Hypothalamus (tissue), 51 donors: ENCODE measurements at places on chromosomes 5 and 9.

GRCh38 chr9:84701801-84702200 lies 32.3 kb downstream of the NTRK2 start:
- no peak for DNase-seq

DNA sequence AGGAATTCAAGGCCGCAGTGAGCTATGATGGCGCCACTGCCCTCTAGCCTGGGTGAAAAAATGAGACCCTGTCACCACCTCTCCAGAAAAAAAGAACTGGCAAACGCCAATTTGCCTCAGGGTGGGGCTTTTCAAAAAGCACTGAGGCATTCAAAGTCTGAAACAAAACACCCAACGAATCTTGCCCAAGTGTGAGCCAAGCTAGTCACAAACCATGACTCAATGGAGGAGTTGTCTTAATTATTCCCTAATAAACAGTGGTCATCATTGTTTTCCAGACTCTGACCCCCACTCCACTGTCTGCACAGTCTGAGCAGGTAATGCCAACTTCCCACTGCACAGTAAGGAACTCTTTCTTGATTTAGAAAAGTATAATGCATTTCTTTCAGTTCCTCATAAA lies 16.8 kb downstream of the FRMD3 start:
- no peak for DNase-seq

- no peak for DNase-seq
Observed at GRCh38 chr5:80755626-80756025, 100.8 kb upstream of the DHFR start.

DNA sequence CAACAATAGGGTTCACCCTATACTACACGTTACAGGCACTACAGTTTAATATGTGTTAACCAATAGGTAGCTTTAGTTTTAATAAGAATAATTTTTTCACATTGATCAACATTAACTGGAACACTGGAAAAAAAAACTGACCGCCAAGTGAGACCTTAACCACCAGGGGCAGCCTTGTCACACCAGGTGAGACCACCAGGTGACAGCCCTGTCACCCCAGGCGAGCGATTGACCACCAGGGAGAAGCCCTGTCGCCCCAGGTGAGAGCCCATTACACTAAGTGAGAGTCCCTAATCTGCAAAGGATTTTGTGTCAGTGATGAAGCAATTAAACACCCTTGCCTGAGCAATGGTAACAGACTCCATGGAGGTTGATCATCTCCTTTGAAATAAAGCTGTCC lies 75.4 kb upstream of the SYK start:
- DNase-seq = no peak

- DNase-seq = no peak
Observed at GRCh38 chr9:36609306-36609705, 36.6 kb downstream of the MELK start.

DNA sequence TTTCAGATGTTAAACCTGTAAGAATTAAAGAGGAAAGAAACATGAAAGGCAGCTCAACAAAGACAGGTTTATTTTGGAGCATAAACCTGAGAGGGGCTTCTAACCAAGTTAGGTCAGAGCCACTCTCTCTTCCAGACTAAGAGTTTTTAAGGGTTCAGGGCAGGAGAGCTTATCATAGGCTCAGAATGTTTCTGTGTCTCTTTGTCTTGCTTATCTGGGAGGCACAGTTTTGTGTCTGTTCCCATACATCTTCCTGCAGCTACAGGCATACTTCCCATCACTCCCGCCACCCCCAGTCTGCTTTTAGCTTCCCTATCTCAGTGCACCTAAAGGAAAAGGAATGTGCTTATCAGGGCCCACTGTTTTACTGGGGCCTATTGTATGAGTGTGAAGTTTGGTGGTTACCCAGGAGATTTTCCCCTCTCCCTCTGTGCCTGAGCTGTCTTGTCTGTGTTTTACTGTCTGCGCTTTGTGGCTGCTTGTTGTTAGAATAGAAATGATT lies 21.9 kb downstream of the CD14 start:
- DNase-seq = no peak

GRCh38 chr5:81297531-81297930 lies 3.9 kb upstream of the ZCCHC9 start:
- DNase-seq = no peak

DNA sequence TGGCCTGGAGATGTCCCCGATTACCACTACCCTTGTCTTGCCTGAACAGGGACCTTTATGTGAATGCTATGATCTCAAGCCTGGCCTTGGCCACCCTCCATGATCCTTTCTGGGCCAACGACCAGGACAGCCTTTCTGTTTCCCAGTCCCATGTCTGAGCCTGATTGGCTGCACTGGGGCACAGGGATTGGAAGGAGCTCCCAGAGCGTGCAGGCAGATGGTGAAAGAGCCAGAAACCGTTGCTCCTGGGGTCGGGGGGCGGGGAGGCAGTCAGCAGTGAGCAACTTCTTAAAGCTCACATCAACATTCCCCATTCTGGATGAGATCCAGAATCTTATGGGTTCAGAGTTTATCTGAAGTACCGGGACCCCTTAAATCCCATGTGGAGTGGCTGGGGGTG lies 84.4 kb downstream of the INSYN2B start:
- DNase-seq = no peak

GRCh38 chr5:34699155-34700077 lies 43.3 kb downstream of the RAI14 start:
- no peak for DNase-seq

- no peak for DNase-seq
Observed at GRCh38 chr5:5588386-5588785, 165.9 kb downstream of the ICE1 start.

GRCh38 chr5:8700671-8701070 lies 831.7 kb downstream of the MTRR start:
- DNase-seq = no peak

DNA sequence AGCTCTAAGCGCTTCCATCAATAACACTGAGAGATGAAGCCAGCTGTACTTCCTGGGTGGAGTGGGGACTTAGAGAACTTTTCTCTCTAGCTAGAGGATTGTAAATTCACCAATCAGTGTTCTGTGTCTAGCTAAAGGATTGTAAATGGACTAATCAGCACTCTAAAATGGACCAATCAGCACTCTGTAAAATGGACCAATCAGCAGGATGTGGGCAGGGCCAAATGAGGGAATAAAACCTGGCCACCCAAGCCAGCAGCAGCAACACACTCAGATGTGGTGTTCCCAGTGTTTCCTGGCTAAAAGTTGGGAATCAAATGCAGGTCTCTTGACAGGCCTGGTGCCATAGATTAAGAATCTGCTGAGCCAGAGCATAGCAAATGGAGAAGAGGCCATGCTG lies 60.5 kb downstream of the ALDH7A1 start:
- no peak for DNase-seq

- DNase-seq = peak; percentile 59
Observed at GRCh38 chr5:61330341-61330844, 1.7 kb upstream of the ZSWIM6 start.

GRCh38 chr9:136267261-136268111 lies 21.9 kb upstream of the QSOX2 start:
- peak; percentile 27 for DNase-seq

GRCh38 chr5:89128906-89129625 lies 246.1 kb upstream of the MEF2C start:
- no peak for DNase-seq

DNA sequence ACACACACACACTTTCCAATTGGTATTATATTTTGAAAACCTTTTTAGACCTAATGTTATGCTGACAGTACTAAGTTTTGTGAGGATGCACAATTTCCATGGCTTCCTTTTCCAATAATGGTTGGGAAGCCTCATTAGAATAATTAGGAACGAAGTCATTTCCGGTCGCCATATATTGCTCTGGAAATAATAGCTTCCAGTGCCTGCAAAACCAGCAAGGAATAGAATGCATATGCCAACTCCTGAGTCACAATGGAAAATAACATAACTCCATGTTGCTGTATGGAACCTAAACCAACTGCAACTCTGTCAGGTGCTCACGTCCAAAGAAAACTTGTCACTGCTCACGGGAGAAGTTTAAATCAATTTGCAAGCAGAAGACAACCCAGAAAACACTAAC lies 222.0 kb downstream of the EBF1 start:
- DNase-seq = no peak

GRCh38 chr9:17216646-17217045 lies 81.8 kb downstream of the CNTLN start:
- no peak for DNase-seq

GRCh38 chr9:92790542-92791527 lies 26.2 kb upstream of the BICD2 start:
- DNase-seq = peak; percentile 80

DNA sequence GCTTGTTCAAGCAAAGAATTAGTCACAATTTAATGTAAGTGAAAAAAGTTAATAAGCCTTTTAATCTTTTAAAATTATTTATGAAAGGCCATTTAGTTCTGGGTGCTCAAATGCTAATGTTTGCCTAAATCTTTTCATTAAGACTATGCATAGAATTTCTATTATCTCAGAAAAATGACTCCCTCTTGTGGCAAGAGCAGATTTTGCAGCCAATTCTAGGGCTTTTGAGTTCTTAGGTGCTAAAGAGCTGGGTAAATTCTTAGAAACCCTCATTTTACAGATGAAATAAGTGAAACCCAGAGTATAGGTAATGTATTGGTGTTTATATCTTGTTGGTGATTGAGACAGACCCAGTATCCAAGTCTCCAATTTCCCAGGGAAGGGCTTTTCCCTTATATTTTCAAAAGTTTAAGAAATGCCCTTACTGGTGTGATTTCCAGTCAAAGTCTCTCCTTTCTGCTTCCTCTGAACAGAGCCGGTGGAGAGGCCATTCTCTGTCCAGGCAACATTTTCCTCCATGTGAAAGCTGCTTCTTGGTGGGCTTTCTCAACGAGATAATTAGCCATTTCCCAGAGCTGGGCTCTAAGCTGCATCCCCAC lies 24.1 kb upstream of the PCSK5 start:
- DNase-seq = no peak

GRCh38 chr9:112617371-112617770 lies 100.5 kb downstream of the INIP start:
- no peak for DNase-seq

GRCh38 chr5:16932401-16932800 lies 3.7 kb downstream of the MYO10 start:
- no peak for DNase-seq

DNA sequence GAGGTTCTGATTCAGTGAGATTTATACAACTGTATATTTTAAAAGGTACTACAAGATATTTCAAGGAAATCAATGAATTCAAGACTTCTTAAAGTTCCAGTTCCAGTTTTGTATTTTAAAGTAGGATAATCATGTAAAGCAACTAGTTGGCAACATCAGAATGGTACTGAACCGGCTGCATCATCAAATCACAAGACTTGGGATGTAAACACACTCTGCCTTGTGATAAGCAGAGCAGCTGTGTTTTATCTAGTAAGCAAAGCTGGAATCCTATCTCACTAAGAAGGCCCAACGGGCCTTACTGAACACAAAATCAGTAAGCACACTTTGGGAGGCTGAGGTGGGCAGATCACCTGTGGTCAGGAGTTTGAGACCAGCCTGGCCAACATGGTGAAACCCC lies 327.2 kb upstream of the NREP start:
- DNase-seq = no peak

DNA sequence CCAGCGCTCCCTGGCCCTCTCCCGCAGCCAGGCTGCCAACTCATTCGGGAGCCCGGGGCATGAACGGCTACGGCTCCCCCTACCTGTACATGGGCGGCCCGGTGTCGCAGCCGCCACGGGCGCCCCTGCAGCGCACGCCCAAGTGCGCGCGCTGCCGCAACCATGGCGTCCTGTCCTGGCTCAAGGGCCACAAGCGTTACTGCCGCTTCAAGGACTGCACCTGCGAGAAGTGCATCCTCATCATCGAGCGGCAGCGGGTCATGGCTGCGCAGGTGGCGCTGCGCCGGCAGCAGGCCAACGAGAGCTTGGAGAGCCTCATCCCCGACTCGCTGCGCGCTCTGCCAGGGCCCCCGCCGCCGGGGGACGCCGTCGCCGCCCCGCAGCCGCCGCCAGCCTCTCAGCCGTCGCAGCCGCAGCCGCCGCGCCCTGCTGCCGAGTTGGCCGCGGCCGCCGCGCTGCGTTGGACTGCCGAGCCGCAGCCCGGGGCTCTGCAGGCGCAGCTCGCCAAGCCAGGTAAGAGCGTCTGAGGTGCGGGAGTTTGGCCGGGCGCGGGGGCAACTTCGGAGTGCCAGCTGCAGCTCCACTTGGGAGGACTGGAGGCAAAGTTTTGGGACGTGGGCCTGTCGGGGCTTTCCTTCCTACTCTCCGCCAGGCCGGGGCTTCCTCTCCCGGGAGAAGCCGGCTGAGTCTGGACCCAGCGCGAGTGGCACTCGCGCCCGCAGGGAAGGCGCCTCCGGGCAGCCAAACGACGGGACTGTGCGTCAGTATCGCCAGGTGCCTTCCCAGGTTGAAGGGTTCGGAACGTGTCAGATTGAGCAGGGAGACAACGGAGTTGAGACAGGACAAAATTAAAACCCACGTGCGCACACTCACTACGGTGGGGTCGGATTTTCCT lies 735 bp downstream of the DMRT3 start:
- DNase-seq = no peak

GRCh38 chr9:89137542-89138462 lies 40.8 kb downstream of the SHC3 start:
- DNase-seq = no peak

GRCh38 chr9:4111233-4112008 lies 188.4 kb downstream of the GLIS3 start:
- no peak for DNase-seq

- DNase-seq = no peak
Observed at GRCh38 chr9:86997156-86997555, 49.9 kb upstream of the GAS1 start.

DNA sequence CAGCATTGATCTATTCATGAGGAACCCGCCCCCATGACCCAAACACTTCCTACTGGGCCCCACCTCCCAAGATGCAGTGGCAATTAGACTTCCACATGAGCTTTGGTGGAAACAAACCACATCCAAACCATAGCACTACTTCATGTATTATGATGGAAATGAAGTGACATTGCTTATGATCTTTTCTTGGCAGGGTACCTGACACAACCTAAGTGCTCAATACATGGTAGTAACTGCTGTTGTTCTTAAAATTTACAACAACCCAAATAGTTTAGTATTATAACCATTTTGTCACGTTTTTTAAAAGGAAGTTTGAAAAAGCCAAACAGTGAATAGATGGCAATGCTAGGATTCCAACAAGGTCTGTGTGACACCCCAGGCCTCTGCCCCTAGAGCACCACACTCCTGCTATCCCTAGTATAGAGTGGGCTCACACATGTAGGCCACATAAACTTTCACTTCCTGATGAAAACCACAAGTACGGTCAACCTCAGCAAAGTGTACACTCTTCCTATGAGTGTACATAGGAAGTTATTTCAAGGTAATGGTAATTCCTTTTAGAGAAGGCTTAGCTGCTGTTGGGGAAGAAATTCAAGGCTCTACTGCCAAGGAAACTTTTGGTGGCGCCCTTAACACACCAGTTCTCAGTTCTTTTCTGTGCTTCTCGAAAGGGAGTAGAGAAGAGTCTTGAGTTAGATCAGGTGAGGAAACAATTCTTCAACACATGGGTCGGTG lies 97.6 kb downstream of the ARSB start:
- no peak for DNase-seq
